ENCODE measurements at places on chromosomes 1 and 21. TPM values are rescaled to one million over a fixed set of nuclear protein-coding genes. Genes with fewer than 3 reads are reported as not detected.

Gene PPM1J
- total RNA-seq, result 0.69 TPM

Gene SAMD13
- 0.48 TPM for total RNA-seq

Gene COL8A2
- total RNA-seq, result not detected

Gene CRYAA
- total RNA-seq, result not detected

Gene AMY1C
- total RNA-seq, result not detected

GRCh38 chr1:24415910-24416665, 486 bp downstream of the NIPAL3 start:
- DNase-seq, result peak; percentile 16

GRCh38 chr1:171711643-171712042, 30.2 kb downstream of the VAMP4 start:
- DNase-seq, result no peak

Measured in activated CD4-positive, alpha-beta memory T cell treated with anti-CD3 and anti-CD28 coated beads for 36 hours (primary cell).